ENCODE measurements at places on chromosomes 13 and 19.
A peak's percentile ranks its signal among the peaks of the same experiment; 100 is the strongest.

GRCh38 chr19:46372901-46373490, 26.1 kb downstream of the PPP5C start:
- peak; percentile 43 for DNase-seq

DNA sequence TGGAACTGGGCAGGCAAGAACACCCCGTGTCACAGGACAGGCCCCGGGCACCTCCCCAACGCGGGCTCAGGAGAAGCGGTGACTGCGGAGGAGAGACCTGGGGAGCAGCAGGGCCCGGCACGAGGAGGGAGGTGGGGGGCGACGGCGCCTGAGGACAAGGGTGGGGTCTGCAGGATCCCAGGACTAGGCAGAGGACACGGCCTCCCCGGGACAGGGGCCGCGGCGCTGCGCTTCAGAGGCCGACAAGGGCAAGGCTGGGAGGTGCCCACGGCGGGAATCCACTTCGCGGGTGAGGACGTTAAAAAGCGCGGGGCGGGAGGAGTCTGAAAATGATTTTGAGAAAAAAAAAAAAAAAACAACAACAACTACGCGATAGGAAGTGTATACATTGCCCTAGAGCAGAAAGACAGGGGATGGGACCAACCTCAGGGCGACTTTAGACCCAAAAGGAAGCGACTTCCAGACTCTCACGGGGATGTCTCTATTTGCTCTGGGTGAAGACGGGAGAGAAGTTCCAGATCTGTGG, 44.9 kb downstream of the ZNF611 start:
- peak; percentile 37 for DNase-seq

GRCh38 chr19:38642176-38642575, 5.3 kb upstream of the ACTN4 start:
- DNase-seq: no peak

- no peak for DNase-seq
Measured at GRCh38 chr13:111043575-111043982, 71.5 kb upstream of the ARHGEF7 start.

GRCh38 chr19:34733266-34733745, 737 bp upstream of the ZNF181 start:
- DNase-seq: peak; percentile 51

GRCh38 chr13:71290963-71291841, 575.8 kb downstream of the DACH1 start:
- no peak for DNase-seq

DNA sequence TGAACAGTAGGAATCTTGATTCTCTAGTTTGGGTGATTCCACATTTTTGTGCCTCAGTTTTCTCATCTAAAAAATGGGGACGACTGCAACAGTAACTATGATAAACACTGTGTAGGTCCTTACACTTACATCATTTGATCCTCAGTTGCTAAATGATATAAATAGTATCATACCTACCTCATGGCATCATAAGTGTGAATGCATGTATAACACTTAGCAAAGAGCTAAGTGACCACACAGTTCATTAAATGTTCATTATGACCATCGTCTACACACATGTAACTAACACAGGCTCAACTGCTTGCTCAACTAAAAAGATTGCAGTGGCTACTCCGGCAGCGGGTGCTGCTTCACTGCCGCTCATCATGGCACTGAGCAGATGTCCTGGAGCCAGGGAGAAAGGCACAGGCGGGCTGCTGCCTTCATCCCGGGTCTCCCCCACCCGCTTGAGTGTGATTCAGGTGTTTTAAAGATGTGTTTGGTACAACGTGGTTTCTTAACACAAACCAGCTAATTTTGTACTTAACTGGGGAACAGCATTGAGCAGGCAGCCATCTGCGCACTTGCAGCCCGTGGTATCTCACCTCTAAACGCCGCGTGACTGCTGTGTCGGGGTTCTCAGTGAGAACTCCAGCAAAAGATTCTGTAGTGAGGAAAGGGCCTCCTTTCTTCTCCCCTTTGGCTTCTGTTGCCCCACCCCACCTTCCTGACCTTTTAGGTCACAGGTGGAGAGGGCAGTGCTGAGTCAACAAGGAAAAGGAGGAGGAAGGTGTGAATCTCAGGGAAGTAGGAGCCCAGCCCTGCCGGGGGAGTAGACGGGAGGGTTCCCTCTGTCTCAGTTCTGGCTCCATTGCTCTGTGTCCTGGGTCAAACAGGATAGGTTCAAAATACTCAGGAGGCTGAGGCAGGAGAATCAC, 11.7 kb upstream of the ACTN4 start:
- no peak for DNase-seq

- DNase-seq: no peak
Measured at GRCh38 chr19:41991025-41991424, 3.0 kb downstream of the ATP1A3 start.

GRCh38 chr19:6587093-6587820, 3.7 kb downstream of the CD70 start:
- DNase-seq: no peak

- DNase-seq: no peak
Measured at GRCh38 chr13:111518161-111518792, 197.8 kb downstream of the TEX29 start.

GRCh38 chr13:50735071-50735470, 108.4 kb downstream of the DLEU7 start:
- no peak for DNase-seq

DNA sequence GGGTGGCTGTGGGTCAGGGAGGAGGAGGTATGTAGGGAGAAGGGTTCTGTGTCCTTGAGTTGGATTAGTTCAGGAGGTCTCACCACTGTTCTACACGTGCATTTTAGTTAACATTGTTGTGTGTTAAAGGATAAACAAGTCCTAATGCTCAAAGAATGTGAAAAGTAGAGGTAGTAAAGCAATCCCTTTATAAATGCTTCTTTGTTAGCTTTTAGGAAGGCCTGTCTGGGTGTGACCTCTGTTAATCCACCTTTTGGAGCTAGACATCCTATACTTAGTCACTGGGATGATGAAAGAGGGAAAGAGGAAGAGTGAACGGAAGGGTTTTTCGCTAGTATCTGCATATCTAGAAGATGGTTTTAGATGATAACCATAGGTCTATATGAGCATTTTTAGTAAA, 42.2 kb upstream of the FLT1 start:
- no peak for DNase-seq

DNA sequence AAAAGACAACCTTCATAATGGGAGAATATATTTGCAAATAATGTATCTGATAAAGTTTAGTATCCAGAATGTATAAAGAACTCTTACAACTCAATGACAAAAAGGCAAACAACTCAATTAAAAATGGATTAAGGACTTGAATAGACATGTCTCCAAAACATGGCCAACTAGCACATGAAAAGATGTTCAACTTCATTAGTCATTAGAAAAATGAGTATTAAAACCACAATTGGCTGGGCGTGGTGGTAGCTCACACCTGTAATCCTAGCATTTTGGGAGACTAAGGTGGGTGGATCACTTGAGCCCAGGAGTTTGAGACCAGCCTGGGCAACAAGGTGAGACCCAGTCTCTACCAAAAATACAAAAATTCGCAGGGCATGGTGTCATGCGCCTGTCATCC, 18.8 kb upstream of the ZMYM5 start:
- no peak for DNase-seq

DNA sequence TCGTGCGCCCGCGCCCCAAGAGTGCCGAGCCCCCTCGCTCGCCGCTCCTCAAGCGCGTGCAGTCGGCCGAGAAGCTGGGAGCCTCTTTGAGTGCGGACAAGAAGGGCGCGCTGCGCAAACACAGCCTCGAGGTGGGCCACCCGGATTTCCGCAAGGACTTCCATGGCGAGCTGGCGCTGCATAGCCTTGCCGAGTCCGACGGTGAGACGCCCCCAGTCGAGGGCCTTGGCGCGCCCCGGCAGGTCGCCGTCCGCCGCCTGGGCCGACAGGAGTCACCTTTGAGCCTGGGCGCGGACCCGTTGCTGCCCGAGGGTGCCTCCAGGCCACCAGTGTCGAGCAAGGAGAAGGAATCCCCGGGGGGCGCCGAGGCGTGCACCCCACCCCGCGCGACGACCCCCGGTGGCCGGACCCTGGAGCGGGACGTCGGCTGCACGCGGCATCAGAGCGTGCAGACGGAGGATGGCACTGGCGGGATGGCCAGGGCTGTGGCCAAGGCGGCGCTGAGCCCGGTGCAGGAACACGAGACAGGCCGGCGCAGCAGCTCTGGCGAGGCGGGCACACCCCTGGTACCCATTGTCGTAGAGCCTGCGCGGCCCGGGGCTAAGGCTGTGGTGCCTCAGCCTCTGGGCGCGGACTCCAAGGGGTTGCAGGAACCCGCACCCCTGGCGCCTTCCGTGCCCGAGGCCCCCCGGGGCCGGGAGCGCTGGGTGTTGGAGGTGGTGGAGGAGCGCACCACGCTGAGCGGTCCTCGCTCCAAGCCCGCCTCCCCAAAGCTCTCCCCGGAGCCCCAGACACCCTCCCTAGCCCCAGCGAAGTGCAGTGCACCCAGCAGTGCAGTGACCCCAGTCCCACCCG, 7.1 kb downstream of the DNASE2 start:
- no peak for DNase-seq
